ENCODE measurements at places on chromosomes 3 and 15.

- DNase-seq = no peak
Observed at GRCh38 chr3:152365766-152366593, 97.3 kb downstream of the MBNL1 start.

DNA sequence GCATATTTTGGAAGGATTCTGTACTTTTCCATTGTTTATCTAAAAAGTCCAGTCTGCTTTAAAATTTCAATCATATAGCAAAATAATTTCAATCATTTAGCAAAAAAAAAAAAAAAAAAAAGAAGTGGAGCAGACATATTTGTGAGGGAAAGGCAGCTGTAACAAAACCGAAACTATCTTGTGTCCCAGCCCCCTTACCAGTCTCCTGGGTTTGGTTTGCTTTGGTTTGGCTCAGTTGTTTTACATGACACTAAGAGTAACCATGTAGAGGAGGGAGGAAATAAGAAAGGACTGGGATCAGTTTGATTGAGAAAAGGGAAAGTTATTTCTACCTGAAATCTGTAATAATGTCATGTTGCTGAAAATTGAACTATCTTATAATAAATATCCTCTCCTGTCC, 158.8 kb upstream of the GADL1 start:
- DNase-seq = no peak

DNA sequence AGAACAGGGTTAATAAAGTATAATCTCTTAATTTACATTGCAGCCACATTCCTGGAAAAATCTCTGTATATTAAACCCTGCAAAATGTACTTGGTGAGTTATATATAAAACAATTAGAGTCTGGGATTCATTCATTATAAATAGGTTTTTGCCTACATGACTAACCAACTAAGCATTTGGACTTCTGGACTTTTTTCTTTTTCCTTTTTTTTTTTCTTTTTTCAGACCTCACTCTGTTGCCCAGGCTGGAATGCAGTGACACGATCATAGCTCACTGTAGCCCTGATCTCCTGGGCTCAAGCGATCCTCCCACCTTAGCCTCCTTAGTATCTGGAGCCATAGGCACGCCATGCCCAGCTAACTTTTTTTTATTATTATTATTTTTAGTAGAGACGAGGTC, 4.5 kb downstream of the DNAJC13 start:
- no peak for DNase-seq

DNA sequence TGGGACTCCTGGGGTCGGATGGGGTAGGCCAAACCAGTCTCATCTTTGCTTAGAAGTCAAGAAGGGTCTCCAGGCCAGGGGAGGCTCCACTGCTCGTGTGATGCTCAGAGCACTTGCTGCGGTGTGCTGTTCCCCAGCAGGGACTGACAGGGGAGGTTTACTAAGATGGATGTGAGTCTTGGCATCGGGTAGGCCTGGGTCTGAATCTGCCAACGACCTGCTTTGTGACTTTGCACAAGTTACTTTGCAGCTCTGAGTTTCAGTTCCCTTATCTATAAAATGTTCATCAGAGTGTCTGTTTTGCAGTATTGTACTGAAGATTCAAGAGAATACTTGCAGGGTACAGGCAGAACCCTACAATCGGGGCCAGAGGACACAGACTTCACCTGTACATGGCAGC, 17.3 kb upstream of the CDCP1 start:
- no peak for DNase-seq

DNA sequence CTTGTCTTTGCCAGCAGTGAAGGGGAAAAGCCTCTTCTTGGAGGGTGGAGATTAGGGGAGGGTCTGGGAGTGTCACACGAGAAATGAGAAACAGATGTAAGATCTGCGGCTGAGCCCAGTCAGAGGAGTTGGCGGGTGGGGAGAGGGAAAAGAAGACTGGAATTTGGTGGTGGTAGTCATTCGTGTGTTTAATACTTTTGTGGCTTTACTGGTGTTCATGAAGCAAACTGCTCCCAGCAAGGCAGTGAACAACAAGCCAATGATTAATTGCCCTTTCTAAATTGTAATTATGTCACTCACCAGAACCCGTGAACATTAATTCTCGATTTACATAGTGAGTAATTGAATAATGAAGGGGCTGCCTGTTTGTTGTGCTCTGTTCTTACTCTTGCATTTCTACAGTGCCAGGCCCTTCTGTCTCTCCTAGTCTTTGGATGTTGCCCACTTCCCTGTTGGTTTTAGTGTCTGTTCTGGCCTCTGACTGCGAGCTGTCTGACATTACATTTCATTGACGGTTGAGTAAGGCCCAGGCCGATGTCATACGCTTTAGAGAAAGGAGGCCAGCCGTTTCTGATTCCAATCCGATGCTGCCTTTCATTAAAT, 78.0 kb downstream of the CHCHD6 start:
- no peak for DNase-seq

DNA sequence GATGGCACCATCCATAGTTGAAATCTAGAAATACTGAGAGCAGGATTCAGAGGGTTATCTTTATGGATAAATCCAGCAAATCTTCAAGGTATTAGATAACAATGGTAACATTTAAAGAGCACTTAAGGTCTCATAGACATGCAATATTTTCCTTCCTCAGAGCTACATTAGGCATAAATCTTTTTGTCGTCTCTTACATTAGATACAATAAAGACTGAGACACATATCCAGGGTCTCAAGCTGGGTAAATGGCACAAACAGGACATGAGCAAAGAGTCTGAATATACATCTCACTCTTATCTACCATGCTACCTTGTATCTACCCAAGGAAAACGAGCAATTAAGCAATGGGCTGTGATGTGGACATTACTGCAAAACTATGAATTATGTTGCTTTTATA, 927.3 kb upstream of the EPHA6 start:
- DNase-seq = no peak

GRCh38 chr3:181696626-181697230, 15.0 kb upstream of the SOX2 start:
- DNase-seq = no peak

- DNase-seq = no peak
Observed at GRCh38 chr3:156334841-156335545, 214.6 kb downstream of the KCNAB1 start.

GRCh38 chr3:117252208-117252607, 542.6 kb downstream of the TUSC7 start:
- no peak for DNase-seq

GRCh38 chr3:17626395-17626794, 116.0 kb downstream of the TBC1D5 start:
- DNase-seq = no peak

DNA sequence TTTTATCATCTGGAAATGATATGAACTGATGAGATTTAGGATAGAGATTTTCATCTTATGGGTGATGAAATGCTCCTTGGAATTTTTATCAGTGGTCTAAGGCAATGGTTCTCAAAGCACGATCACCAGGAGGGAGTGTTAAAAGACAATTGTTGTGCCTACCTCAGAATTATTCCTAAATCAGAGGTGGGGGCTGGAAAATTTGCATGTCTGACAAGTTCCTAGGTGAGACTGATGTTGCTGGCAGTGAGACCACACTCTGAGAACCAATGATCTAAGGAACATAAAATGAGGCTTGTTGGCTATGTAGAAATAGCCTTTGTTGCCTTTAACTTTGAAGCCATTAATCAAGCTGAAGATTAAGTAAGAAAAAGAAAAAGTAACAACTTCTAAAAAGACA, 416.6 kb upstream of the AZI2 start:
- DNase-seq = no peak

- DNase-seq = no peak
Observed at GRCh38 chr3:119330858-119331257, 36.7 kb downstream of the ARHGAP31 start.

DNA sequence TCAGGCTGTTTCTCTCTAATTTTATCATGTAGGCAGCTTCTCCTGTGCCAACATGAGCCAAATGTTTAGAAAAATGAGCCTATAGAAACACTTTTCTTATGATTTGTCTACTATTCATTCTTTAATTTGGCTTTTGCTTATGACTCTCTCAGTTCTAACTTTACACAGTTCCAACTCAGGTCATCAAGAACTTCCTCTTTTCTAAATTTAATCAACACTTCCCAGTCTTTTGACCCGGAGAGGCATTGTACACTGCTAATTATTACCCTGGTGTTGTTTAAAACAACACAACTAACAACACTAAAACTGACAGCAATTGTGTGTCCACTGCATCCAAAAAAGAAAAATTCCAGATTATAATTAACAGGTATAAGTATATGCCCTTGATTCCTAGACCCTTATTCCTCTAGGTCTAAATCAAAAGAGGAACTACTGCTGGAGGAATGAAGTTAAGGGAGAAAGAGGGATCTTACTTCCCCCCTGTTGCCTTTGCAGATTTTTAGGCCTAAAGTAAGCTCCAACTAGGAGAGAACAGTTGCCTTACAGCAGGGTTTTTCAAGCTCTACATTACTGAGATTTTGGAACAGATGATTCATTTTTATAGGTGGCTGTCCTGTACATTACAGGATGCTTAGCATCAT, 332.2 kb upstream of the GOLIM4 start:
- no peak for DNase-seq

- DNase-seq = no peak
Observed at GRCh38 chr3:189862385-189862998, 231.3 kb downstream of the TP63 start.

- DNase-seq = no peak
Observed at GRCh38 chr3:51389423-51390183, 1.5 kb upstream of the RBM15B start.

DNA sequence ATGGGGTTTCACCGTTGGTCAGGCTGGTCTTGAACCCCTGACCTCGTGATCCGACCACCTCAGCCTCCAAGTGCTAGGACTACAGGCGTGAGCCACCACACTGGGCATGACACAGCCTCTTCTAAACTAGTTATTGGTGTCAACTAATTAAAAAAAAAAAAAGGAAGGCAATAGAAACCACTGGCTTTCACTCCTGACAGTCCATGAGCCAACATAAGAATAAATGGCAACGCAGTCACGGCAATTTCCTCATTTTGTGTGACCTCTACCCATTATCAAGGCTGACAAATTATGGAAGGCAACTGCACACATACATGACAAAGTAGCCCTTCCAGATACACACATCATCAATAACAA, 5.9 kb downstream of the ARHGEF3 start:
- no peak for DNase-seq

DNA sequence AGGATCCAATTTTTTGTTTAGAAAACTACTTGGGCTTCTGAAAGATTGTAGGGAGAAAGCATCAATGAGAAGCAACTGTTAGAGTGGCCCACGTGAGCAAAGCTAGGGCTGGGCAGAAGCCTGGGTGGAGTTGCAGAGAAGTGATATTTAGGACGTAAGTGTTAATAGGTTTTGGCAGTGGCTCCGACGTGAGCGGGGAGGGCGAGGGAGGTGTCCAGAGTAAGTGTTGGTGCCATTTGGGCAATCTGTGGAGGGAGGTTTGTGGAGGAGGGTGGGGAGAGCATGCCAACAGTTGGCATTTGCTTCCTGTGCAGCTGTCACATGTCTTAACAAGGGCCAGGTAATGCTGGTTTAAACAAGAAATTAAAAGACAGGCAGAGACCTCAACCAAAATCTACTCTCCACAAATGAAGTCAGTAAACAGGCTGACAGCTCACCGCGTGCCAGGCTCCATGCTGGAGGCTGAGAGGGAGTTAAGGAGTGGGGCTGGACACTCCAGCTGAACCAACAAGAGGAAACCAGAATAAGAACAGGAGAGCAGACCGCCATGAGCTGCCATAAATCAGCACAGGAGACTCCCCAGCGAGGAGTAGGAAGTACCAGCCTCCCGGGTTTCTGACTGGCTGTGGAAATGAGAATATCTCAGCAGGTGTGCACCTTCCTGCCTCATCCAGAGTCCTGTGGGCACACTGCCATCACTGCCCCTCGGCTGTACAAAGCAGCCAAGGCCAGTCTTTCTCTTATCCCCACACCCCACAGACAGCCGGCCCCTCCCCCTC, 232.6 kb downstream of the ABHD5 start:
- peak; percentile 73 for DNase-seq

DNA sequence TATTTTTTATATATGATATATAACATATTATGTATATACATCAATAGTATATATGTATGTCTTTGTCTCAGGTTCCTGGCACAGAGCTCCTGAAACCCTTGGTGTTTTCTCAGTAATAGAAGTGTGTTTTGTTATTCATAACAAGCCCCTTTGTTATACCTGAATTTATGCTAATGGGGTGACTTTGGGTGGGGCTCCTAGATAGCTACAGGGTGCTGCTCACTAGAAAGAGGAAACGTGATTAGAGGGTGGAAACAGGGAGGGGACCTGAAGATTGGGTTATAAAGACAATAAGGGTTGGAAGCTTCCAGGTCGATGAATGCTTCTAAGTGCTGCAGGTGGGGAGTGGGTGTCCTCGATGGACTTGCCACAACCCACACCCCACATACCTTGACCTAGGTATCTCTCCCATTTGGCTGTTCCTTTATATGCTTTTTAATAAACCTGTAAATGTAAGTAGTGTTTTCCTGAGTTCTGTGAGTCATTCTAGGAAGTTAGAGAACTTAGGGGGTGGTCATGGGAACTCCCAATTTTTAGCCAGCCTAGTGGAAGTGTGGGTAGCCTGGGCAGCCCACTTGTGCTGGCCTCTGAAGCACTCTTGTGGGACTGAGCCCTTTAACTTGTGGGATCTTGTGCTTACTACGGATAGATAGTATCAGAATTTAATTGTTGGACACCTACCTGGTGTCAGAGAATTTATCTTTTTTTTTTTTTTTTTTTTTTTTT, 36.9 kb upstream of the C15orf39 start:
- no peak for DNase-seq

GRCh38 chr3:119322021-119322834, 28.0 kb downstream of the ARHGAP31 start:
- peak; percentile 35 for DNase-seq

DNA sequence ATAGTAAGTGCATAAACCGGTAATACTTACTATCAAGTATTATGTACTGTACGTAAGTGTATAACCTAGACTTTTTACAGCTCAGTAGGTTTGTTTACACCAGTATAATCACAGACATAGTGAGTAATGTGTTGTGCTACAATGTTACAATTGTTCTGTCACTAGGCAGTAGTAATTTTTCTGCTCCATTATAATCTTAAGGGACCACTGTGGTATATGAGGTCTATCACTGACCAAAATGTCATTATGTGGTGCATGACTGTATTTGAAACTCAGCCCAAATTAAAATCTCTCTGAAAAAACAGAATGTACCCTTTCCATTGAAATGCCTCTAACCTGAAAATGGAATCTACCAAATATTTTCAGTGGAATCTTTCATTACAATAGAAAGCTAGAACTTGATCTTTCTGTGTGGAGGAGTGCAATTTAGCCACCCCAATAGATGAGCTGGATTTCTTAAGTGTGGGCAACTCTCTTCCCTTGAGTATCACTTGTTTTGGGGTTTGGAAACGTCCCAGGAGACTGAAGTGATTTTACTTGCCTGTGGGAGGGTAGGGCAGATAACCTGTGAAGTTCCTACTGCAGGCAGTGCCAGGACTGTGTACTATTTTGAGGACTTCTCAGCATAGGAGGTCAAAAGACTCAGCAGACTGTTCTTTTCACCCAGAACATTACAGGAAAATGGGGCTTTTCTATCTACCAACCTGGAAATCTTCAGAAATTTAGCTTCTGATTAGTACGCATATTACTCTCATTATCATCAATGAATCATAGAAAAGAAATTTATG, 50.9 kb downstream of the FAM98B start:
- DNase-seq = no peak

- DNase-seq = no peak
Observed at GRCh38 chr3:195253923-195254432, 17.0 kb downstream of the XXYLT1 start.
